ENCODE measurements at places on chromosomes 2 and 18.

DNA sequence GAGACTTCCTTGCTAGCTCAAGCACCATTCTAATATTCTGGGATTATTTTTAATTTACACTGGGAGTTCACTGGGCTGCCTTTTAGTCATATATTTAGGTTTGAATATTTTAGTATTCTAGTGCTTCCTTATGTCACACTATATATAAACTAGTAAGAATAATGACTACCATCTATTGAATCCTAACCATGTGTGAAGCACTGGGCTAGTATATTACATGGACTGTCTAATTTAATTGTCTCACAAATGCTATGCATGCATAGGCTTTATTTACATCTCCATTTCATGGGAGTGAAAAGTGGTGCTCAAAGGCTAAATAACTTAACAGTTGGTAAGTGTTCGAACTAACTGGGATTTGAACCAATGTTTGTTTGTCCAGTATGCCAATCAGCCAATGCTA, 272.4 kb downstream of the RND3 start:
- DNase-seq = no peak

- DNase-seq = no peak
Measured at GRCh38 chr2:121140734-121141133, 144.3 kb downstream of the TFCP2L1 start.

DNA sequence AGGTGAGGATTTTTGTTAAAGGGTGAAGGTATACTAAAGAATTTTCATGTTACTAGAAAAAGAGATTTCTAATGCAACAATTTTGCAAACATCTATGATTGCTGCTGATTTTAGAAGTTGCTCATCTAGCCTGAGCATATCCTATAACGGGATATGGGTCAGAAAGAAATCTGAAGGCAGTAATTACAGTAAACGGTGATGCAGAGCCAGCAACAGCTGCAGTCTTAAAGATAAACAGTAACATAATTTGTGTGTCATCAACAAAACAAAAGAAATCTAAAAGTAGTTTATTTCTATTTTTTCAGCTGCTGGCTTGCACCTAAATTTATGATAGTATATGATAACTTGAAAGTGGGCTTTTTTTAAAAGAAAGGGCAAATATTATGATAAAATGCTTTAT, 215.7 kb downstream of the SLC4A10 start:
- DNase-seq = no peak

GRCh38 chr2:168355779-168356476, 100.1 kb upstream of the CERS6 start:
- DNase-seq = no peak

- no peak for DNase-seq
Measured at GRCh38 chr2:233353769-233354499, at the start of gene DGKD. DGKD (plus strand) TSS chr2:233354494; CDS start chr2:233354519, 25 bp downstream.

GRCh38 chr2:239162976-239163687, 237.7 kb downstream of the HDAC4 start:
- no peak for DNase-seq

DNA sequence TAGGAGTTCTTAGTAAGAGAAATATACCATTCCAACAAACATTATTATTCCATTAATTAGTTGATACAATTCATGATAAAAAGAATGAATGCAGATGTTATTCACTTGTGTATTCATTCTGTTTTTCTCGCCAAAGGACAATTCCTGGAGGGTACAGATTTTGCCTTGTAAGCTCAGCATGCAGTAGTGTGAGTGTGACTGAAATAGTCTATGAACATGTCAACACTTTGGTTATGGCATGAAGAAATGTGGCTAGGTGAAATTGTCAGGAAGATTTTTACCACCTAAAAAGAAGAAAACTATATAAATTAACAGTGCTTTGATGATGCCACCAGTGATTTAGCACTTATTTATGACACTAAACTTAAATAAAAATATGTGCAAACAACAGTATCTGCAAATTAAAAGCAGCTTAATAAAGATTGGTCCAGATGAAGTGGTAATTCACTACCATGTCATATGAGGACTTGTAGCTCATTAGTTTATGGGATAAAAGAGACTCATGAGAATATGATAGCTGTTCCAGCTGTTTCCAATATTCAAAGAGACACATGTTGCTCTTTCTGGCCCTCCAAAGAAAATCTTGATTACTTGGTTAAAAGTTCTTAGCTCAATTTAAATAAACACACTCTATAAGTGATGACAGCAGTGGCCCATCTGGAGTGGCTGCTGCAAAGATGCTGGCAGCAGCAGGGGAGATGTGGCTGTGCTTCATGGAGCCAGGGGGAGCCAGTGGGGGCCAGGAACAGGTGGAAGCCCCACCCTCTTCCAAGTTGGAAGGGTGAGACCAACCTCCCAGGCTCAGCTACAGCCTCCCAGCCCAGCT, 165.0 kb downstream of the CDH19 start:
- no peak for DNase-seq

DNA sequence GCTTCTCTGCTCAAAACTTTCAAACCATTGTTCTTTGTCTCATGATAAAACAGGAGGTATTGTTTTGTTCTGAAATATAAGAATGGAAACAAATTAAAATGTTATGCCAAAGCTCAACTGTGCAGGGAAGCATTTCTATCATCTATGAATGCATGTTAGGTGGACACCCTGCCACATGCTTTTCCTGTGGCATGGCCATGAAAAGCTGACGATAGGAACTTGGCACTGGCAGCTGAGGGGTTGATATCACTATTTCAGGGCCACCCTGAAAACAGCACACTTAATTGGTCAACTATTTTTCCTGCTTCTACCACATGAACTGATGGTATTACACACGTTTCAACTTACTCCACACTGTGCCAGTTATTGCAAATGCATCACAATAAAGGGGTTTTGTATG, 157.3 kb downstream of the MREG start:
- DNase-seq = no peak

DNA sequence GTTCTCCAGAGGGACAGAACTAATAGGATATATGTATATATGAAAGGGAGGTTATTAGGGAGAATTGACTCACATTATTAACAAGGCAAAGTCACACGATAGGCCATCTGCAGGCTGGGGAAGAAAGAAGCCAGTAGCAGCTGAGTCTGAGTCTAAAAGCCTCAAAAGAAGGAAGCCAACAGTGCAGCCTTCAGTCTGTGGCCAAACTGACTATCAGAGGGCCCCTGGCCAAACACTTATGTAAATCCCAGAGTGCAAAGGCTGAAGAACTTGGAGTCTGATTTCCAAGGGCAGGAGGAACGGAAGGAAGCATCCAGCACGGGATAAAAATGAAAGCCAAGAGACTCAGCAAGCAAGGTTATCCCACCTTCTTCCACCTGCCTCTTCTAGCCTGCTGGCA, 108.0 kb upstream of the LDLRAD4 start:
- DNase-seq = no peak

- DNase-seq = no peak
Measured at GRCh38 chr18:9577361-9577760, 37.0 kb downstream of the PPP4R1 start.

GRCh38 chr2:96097951-96098823, 18.2 kb downstream of the ADRA2B start:
- DNase-seq = no peak

GRCh38 chr18:34738175-34738894, 28.2 kb downstream of the DTNA start:
- no peak for DNase-seq

DNA sequence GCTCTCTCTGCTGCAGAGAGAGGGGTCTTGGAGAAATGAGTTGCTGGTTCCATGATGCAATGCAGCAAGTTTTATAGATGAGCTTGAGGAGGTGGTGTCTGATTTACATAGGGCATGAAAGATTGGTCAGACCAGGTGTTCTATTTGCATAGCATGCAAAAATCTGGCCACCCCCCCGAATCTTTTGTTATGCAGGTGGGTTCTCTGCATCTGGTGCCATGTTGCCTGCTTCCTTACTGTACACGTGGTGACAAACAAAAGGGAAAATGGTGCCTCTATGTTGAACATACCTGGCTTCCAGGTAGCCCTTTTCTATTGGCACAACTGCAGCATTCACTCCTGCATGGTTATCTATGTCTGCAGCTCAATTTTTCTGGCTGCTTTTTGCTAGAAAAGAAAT, 169.4 kb downstream of the GALNT1 start:
- no peak for DNase-seq

DNA sequence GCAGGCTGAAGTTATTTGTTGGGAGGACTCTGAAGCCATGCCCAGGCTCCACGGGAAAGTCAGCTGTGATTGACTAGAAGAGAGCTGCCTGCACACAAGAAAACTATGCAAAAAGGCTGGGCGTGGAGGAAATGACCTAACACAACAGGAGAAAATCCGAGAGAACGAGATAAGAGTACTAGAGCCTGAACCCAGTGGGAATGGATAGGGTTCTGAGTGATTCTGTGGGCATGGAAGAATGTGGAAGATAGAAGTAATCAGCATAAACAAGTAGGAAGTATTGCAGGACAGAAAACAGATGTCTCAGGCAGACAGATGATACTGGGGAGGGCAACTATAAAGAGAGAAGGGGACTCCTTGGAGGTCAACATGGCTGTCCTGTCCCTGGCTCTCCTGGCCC, 12.1 kb upstream of the COPS8 start:
- no peak for DNase-seq

- DNase-seq = no peak
Measured at GRCh38 chr2:29236074-29236473, 120.9 kb downstream of the CLIP4 start.

GRCh38 chr2:169349535-169349934, 12.8 kb downstream of the LRP2 start:
- DNase-seq = no peak

GRCh38 chr18:35469725-35470124, 28.0 kb downstream of the INO80C start:
- no peak for DNase-seq

DNA sequence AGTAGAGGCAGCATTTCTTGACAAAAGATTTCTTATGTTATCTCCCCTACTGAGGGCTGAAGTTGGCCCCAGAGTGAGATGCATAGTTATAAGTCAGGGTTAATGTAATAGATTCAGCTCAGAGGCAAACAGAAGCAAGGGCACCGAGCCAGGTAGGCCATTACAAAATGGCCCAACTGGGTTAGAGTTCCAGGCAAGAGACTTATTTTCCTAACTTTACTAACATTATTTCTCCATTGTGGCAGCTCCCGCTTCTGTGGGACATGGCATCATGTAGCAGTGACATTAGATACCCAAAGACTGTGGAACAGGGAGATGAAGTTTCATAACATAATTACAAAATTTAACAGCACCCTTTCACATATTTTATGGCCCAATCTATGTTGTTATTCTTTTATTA, 27.1 kb downstream of the TSPYL6 start:
- DNase-seq = no peak

- no peak for DNase-seq
Measured at GRCh38 chr2:239278941-239279365, 121.9 kb downstream of the HDAC4 start.

- no peak for DNase-seq
Measured at GRCh38 chr2:42367835-42368234, 6.8 kb upstream of the COX7A2L start.

DNA sequence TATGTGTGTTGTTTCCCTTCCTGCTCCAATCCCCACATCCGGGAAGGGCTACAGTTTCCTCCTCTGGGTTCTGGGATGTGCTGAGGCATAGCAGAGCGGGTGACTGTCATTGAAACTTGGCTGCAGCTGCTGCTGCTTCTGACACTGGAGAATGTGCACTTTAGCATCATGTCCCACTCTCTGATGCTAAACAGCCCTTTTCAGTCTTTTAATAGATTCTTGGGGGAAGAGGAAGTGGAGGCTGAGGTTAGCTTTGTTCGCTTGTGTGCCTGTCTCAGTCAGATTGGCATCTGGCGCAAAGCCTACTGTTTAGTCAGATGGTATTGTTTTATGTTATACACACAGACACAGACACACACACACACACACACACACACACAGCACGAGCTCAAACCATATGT, 136.5 kb upstream of the RND3 start:
- DNase-seq = no peak

GRCh38 chr2:227256605-227257004, 68.4 kb upstream of the MFF start:
- no peak for DNase-seq

GRCh38 chr2:146527166-146527565, 1317.7 kb upstream of the ACVR2A start:
- no peak for DNase-seq

DNA sequence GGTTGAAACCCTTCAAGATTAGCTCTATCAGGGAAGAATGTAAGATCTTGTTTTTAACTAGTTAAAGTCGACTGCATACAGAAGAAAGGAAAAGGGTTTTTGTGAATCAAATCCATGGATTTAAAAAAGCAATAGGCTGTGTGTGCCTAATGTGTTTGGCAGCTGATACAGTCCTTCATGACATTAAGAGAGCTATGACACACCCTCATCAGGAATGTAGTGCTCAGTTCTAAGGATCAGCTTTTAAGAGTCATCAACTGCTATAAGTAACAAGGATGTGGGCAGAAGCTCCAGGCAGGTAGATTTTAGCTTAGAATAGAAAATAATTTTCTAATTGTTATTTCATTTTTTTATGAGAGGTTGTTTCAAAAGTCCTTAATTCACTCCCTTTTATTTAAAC, 52.9 kb downstream of the PPP1R1C start:
- DNase-seq = no peak

GRCh38 chr2:170341684-170342623, 164.0 kb downstream of the MYO3B start:
- DNase-seq = no peak

GRCh38 chr2:148876202-148876594, 1.2 kb downstream of the KIF5C start:
- DNase-seq = no peak

DNA sequence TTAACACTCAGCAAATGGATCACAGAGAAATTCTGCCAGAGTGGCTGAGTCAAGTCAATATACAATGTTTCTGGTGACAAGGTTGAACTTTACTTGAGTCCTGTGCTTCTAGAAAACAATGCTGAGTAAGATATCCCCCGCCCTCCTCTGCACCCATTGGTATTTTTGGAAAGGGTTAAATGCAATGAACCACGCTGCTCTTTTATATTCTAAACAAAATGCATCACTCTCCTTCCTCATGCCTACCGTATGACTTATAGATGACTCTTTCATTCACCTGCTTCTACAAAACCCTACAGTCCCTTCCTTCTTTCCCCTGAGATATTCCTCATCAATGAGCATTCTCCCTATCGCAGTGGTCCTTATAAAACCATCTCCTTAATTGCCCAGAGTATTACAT, 168.8 kb downstream of the TXNL1 start:
- DNase-seq = no peak

Measured in NCI-H187 (cell line).